ENCODE measurements at places on chromosomes 11 and 22.

GRCh38 chr11:84526250-84526649, 1100.9 kb downstream of the DLG2 start:
- no peak for DNase-seq

GRCh38 chr22:25696763-25697162, 45.2 kb upstream of the MYO18B start:
- DNase-seq = no peak

DNA sequence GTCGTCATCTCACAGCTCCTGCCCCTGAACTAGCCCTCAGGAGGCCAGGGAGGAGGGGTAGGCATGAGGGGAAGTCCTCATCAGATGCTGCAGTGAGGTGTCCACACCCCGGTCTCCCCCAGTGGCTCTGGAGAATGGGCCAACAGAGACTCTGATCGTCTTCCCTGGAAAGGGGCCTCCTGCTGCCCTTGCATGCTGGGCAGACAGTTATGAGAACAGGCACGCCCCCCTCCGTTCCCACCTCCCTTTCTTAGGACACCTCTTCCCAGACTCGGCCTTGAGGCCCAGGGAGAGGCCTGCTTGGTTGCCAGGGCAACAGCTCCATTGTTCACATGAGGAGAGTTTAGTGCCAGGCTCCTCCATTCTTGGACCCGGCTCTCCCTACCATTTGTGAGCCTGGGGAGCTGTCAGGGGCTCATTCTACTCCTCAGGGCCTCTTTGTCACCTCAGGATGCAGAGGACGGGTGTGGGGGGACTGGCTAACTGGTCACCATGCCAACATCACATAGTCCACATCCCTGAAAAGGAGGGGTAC, 157.7 kb downstream of the TTC17 start:
- DNase-seq = no peak

DNA sequence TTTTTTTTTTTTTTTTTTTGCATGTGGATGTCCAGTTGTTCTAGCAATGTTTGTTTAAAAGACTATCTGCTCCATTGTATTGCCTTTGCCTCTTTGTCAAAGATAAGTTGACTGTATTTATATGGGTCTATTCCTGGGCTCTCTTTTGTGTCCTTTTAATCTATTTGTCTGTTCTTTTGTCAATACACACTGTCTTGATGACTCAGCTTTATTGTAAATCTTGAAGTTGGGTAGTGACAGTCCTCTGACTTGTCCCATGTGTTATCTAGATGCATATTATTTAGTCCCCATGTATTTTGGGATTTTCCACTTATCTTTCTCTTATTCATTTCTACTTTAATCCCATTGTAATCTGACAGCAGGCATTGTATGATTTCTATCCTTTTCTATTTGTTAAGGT, 3.3 kb downstream of the CCDC81 start:
- DNase-seq = no peak
